ENCODE measurements at places on chromosomes 2 and 18. TPM values are rescaled to one million over a fixed set of nuclear protein-coding genes. Genes with fewer than 3 reads are reported as not detected.
A peak's percentile ranks its signal among the peaks of the same experiment; 100 is the strongest.

Gene BABAM2
- 47.3 TPM for total RNA-seq

Gene TUBB8B
- total RNA-seq = not detected

Gene CCDC121
- 4.7 TPM for total RNA-seq

Gene IL1B
- total RNA-seq = 33.2 TPM

Gene LOXHD1
- 0.12 TPM for total RNA-seq

Gene CENPA
- total RNA-seq = 1.3 TPM

- peak; percentile 21 for DNase-seq
Measured at GRCh38 chr2:228654707-228655106, 473.2 kb upstream of the SPHKAP start.

DNA sequence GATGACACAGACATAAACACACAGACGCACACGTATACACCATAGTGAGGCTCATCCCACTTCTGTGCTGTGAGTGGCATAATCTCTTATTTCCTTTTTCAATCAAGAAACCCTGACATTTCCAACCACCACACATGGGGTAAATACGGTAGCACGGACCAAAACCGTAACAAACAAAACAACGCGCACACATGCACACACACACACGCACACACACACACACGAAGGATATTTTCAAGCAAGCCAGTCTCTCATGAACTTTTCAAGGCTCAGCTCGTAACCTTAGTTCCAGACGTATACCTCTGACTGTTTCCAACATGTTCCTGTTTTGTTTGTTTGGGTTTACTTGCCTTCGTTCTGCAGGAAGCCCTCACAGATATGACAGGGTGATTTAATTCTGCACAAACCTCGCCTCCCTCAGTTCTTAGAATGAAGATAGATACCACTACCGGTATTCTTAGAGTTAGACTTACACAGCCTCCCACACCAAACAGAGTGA lies 119.8 kb downstream of the BCL2 start:
- DNase-seq = no peak

GRCh38 chr2:28895189-28895893 lies 874 bp downstream of the WDR43 start:
- peak; percentile 17 for DNase-seq

DNA sequence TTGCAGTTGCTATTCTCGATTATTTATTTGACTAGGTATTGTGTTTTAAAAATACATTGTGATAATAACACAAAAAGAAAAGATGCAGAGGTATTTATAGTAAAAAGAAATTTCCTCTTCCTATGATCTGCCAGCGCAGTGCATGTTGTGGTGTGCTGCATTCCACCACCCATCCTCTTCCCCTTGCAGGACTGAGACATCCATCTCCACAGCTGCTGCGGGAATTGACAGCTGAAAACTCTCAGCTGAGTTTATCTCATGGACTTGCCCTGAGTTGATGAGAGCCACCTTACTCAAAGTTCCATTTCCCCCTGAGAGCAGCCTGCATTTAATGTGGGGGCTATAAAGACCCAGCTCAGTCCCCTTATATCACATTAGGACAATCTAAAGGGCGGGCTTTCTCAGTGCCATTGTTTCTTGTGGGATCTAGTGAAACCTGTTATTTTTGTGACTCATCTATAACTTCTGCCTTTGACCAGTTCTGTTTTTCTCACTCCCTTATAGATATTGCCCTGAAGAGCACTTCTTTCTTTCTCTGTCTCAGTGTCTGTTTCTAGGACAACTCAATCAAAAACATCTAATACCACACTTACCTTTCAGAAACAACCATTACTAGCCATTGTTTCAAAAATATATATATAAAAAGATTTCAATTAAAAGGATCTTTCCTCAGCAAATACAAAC lies 698.5 kb downstream of the NR4A2 start:
- DNase-seq = no peak

GRCh38 chr2:42939411-42940206 lies 147.2 kb upstream of the HAAO start:
- DNase-seq = no peak

- no peak for DNase-seq
Measured at GRCh38 chr2:235868224-235868623, 300.0 kb downstream of the GBX2 start.

- DNase-seq = no peak
Measured at GRCh38 chr2:2933426-2933825, 444.2 kb downstream of the EIPR1 start.

GRCh38 chr2:107222466-107222865 lies 336.5 kb upstream of the ST6GAL2 start:
- DNase-seq = no peak

GRCh38 chr2:178241844-178242551 lies 47.7 kb downstream of the OSBPL6 start:
- DNase-seq = peak; percentile 65

DNA sequence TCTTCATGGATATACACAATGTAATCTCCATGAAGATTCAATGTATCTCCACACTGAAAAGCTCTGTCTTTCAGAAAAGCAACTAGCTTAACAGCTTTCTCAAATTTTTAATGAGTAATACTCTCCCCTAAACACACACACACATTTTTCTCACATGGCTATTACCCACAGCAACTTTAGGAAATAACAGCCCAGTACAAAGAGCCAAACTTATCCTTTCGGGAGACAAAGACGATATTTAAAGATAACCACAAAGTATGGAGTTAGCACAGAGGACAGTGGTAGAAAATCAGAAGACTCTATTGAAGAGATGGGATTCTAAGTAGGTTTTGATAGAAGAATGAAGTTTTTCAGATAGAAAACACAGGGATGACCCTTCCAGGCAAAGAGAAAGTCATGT lies 394.9 kb upstream of the TRIB2 start:
- no peak for DNase-seq

GRCh38 chr2:5528706-5529105 lies 163.5 kb upstream of the SOX11 start:
- DNase-seq = no peak

DNA sequence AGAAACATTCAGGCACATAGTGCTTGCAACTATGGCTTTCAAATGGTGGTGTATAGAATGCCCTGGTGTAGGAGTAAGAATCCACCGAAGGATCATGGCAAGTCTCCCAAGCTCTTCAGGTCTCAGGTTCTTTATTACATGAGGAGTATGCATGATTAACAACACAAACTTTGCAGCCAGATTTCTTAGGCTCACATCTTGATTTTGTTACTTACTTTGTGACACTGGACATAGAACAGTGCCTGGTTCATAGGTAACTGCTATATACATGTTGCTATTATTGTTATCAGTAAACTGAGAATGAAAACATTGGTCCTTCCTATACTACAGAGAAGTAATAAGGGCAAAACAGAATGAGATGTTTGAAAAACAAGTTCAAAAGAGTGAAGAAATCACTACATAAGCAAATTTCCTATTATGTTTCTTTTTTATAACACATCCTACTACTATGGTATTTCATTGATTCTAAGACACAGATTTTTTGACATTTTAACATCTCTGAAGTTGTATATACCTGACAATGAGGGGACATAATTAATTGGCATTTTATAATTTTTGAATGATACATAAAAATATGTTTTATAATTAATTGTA lies 284.9 kb downstream of the C1D start:
- no peak for DNase-seq

DNA sequence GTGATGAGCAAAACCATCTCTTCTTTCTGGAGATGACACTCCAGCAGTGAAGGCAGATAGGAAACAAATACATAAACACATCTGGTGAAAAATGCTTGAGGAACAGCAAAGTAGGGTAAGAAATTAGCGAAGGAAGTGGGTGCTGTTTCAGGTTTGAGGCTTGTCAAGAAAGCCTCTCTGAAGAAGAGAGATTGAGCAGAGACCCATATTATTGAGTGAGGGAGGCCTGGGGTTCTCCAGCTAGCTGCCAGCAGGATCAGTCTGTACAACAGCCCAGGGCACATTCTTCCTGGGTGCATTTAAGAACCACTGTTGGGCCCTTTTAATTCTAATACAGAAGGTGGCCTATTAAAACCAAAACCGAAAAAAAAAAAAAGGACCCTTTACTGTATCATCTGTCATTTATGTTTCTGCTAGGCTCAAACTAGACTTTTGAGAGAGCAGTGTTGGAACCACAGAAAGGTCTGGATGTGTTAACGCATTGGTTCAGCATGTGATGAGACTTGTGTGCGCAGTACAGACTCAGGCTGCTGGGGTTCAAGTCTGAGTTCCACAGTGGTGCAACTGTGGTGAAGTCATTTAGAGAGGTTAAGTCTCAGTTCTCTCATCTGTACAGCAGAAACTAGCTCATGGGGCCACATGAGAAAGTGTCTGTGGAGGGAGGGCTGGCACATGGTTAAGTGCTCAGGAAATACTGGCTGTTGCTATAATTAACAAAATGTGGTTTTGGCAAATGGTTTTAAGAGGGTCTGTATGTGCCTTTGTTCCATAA lies 28.9 kb downstream of the MGAT5 start:
- no peak for DNase-seq

Measured in mucosa of gallbladder (tissue), 1 donor.